Erythroblast (primary cell): ENCODE measurements at places on chromosomes 7 and 10.

- DNase-seq = no peak
Measured at GRCh38 chr10:95445223-95445836, 115.8 kb downstream of the SORBS1 start.

DNA sequence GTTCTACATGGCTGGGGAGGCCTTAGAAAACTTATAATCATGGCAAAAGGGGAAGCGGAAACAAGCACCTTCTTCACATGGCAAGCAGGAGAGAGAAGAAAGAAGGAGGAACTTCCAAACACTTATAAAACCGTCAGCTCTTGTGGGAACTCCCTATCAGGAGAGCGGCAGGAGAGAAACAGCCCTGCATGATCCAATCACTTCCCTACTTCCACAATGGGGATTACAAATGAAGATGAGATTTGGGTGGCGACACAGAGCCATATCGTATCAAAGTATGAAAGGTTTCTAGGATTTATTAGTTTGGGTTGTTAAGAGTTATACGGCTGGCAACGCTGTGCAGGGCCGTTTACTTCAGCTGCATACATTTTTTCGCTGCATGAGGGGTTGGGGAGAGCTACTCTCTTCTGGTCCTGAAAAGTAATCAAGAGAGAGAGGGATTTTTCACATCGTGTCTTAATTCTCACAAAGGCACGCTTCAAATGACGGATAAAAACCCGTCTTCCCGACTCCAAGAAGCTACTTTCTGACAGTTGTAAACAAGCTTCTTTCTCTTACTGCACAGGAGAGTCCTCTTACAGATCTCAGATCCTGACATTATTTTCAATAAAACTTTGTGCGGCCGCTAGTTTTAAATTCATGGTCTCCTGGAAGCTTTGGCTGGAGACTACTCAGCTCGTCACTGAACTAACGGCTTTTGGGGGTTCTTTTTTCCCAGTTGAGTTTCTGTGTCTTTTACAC is 751 bp upstream of the GTPBP10 start:
- DNase-seq = peak; percentile 57

DNA sequence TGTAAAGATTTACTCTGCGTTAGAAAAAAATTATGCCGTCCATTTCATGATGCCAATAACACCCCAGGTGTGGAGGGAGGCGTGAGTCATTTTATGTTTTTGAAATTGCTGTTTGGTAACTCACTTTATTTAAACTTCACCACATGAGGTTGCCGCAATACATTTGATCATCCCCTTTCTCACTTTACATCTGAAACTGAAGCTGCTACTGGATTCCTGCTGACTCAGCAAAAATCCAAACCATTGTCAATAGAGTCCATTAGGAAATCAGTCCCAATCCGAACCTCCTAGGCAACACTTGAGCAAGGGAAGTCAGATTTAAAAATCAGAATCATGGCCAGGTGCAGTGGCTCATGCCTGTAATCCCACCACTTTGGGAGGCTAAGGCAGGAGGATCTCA is 136.6 kb upstream of the SVIL start:
- DNase-seq = no peak

DNA sequence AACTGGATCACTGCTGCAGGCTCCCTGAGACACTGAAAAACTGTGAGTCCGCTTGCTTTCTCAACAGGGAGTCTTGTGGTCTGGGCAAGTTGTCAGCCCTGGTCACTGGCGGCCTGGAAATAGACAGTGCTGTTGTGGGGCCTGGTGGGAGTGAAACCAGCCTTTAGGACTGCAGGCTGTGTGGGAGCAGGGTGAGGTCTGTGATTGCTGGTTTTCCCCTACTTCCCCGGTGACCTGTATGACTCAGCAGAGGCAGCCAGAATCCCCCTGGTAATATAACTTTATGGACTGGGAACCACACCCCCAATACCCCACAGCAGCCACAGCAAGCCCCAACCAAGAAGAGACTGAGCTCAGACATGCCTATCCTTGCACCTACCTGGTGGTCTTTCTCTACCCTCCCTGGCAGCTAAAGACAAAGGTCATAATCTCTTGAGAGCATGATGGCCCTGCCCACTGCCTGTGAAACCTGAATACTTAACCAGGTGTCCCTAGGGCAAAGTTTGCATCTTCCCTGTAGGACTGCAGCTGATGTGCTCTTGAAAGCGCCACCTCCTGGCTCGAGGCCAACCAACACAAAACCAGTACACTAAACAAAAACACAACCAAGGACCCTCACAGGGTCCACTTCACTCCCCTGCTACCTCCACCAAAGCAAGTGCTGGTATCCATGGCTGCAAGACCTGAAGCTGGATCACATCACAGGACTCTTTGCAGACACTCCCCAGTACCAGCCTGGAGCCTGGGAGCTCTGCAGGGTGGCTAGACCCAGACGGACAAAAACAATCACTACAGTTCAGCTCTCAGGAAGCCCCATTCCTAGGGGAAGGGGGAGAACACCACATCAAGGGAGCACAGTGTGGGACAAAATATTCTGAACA is 7.2 kb upstream of the ADAM22 start:
- DNase-seq = no peak

DNA sequence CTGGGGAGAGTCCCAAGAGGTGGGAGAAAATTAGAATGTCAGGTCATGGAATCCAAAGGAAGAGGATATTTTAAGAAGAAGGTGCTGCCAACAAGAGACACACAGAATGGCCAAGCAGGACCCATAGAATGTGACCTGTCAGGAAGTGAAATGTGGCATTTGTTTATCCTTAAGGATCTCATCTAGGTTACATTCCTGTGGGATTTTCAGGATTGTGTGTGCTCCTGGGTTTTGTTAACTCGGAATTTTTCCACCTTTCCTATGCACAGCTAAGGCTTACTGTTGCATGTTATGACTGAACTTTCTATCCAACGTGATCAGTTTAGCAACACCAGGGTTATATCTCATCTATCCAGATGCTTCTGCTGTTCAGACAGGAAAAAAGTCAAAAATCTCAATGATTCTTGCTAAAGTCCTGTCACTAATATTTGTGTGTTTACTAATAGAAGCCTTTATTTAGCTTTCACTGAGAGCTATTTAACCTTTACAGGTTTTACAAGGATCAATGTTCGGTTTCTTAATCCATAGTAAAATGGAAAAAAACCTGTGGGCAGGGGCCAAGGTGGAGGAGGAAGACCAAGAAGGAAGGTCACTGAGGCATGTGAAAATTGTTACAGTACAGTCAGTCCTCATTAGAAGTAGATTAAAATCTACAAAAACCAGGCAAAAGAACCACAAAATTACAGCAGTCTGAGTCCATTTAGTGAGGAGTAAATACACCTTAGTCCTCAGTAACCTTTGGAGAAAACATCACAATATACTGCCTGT is 437.8 kb upstream of the NPVF start:
- no peak for DNase-seq

- no peak for DNase-seq
Measured at GRCh38 chr10:70380350-70381135, 1.9 kb downstream of the LRRC20 start.

GRCh38 chr7:37117292-37117691 is 331.4 kb downstream of the ELMO1 start:
- DNase-seq = no peak

DNA sequence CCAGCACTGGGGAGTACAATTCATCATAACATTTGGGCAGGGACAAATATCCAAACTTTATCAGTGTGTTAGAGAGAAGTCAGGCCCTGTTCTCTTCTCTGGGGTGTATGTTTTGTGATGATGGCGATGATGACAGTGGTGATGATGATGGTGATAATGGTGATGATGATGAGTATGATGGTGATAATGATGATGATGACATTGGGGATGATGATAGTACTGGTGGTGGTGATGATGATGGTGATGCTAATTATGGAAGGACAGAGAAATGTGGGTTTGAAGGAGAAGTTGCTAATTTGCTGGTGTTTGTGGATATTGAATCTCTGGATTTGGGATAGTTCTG is 64.0 kb downstream of the CAMK1D start:
- DNase-seq = no peak

- DNase-seq = no peak
Measured at GRCh38 chr7:155188821-155189581, 108.7 kb upstream of the INSIG1 start.

GRCh38 chr7:129037585-129037984 is 17.3 kb downstream of the TNPO3 start:
- no peak for DNase-seq

DNA sequence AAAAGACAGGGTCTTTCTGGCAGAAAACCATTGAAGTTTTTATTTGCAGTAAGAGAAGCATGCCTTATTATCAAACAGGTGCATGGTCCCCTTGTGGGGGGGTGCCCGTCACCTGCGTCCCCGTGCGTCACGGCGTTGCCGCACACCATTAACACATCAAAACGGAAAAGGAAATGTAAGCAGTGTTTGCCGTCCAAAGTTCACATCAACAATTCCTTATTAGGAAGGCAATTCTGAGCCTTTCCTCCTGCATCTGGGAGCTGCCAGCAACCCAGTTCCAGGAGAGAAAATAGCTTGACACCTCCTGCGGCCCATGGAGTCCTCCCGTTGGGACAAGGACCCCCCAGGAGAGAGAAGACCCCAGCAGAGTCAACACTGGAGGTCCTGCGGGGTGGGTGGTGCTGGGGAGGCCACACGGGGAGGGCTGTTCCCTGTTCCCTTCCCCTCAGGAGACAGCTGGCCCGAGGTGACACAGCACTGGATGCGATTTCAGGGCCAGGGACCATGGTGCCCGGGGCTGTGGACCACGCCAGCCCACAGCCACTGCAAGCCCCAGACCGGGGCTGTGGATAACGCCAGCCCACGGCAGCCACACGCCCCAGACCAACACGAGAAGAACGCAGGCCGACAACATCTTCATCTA is 39.5 kb downstream of the DIP2C start:
- DNase-seq = no peak

DNA sequence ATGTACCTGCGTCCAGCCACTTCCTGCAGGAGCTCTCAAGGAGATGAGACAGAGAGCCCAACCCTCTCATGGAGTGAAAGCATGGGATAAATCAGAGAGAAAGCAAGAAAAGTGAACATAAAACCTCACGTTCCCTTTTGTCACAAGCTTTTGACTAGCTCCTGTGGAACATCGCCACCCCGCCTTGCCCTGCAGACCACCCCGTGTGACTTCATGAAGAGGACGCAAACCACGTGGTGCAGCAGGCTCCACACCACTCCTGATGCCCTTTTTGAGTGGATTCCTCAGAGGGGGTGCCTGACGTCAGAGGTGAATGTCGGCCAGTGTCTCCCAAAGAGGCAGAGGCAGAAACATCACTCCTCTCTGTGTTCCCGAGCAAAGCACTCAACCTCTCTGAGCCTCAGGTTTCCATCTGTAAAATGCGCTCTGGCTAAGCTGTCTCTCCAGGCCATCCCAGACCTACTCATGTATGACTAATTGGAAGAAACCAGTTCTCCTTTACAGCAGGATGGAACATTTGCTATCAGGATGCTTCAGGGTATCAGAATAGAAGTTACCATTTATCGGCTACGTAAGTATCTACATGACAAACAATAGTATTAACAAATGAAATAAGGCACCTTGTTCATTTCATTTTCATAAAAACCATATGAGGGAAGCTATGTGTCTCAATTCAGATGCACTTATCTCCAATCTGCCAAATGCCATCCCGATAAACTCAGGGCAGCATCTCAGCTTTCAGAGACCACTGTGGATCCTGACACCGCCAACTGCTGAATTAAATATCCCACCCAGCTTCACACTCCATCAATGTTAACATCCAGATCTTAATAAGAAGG is 5.3 kb downstream of the ZNF488 start:
- DNase-seq = no peak

DNA sequence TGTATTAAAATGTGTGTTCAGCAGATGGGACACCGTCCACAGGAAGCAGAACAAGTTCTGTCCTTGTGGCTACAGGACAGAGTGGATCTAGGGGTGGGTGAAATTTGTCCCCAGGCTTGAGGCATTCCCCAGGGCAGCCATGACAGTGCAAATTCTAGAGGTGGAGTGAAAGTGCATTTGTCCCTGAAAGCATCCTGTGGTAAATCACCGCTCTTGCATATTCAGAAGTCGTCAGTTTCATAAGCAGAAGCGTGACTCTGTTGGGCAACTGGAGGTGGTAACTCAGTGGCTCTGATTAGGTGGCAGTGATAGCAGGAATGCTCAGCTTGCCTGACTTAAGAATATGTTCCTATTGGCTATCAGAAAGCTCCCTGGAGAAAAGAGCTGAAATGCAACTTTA is 96.6 kb downstream of the SNX10 start:
- no peak for DNase-seq

DNA sequence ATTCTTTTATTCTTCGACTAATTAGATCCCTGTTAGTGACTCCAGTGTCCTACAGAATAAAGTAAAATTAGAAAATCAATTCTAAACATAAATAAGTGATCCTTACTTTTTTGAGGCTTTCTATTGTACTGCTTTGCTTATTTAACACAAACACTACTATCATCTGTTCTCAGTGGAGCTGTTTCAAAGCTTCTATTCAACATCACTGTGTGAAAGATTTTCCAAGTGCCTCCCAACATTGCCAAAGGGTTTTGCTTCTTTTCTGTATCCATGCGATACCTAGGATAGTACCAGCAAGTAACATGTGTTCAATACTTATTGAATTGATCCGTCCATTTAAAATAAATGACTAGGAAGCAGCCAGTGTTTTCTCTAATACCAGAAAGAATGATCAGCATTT is 125.7 kb downstream of the ARHGAP21 start:
- no peak for DNase-seq

DNA sequence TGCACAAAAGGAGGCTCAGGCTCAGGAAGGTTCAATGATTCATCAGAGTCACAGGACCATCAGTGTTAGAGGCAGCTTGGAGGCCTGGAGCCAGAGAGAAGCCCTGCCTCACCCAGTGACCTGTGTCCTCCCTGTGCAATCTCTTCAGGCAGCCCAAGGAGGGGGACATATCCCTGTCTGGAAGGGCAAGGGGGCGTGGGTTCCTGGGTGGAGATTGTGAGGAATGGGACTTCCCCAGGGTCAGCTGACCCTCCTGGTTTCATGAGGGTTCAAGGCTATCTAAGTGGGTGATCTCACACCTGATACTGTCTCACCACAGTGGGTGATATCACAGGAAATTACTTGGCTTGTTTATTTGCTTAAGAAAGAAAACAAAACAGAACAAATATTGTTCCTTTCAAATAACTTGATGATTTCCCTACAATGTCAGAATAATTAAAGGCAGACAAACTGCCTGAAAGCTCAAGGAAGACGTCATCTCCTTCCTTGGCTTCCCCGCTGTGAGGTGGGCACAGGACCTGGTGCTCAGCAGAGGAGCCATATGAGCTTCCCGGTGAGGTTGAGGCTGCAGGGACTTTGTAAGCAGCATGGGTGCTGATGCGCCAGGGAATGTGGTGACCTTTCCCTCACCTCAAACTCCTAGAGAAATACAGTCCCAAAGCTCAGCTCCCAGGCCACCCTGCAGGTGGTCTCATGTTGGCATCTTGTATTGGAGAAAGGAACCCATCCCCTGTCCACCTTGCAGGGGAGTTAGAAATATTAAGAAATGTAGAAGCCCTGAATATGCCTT is 763.2 kb downstream of the GRID1 start:
- DNase-seq = no peak
